Calu3 (cell line): ENCODE measurements at places on chromosomes 7 and 10. TPM values are rescaled to one million over a fixed set of nuclear protein-coding genes. Genes with fewer than 3 reads are reported as not detected.

WASHC2C gene
- 25.5 and 31.9 TPM in 2 replicates for total RNA-seq

GRCh38 chr10:47176903-47177868, 122.8 kb upstream of the GDF10 start:
- no peak for DNase-seq
- no peak overlapping the region for H3K4me3 ChIP-seq
- peaks cover 26% of the 10 kb centered on the region for H3K27me3 ChIP-seq

GAD2 gene
- not detected in 2 replicates for total RNA-seq

DNA sequence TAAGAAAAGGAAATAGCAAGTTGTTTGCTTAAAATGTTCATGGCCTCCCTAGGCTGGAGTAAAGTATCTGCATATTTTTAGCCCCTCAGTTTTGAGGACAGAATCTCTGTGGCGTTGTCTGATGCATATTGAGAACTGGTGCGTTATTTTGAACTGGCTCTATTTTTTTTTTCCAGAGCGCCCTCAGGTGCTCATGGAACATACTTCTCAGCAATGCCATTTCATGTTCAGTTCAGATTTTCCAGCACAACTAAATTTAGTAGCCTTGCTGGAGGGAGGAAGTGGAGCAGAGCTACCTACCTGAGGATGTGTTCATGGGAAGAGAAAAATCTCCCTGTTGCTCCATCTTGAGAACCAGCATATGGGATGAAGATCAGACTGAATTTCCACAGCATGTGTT, 870.5 kb downstream of the LRMDA start:
- no peak overlapping the region for H3K4me3 ChIP-seq
- H3K27me3 ChIP-seq = no peaks in the 10 kb centered on the region
- DNase-seq = no peak

ADD3 gene
- 54.9 and 64.4 TPM in 2 replicates for total RNA-seq

DNA sequence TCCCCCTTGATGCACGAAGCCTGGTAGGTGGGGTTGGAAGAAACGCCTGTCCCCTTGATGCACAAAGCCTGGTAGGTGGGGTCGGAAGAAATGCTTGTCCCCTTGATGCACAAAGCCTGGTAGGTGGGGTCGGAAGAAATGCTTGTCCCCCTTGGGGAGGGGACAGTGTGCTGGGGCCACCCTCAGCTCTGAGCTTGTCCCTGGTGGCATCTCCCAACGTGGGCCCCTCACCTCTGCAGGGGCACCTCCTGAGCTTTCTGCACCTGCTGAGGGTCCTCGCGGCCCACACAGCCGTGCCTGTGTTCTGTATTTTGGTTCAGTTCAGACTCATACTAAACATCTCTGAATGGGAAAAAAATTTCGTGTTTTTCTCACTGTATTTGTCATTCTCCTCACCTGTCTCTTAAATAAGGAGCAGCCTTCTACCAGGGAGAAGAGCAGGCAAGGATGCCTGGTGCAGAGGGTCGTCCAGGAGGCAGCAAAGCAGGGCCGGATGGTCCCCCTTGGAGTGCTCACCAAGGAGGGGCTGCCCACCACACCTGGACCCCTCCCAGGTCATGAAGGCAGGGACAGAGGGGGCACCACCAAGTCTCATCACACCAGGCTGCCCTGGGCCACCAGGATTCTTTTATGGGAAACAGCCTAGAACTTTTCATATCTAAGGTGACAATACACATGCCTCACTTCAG, 24.7 kb downstream of the VIPR2 start:
- H3K4me1 ChIP-seq = no peaks in the 10 kb centered on the region
- H3K27ac ChIP-seq = no peak overlapping the region
- peaks cover 25% of the 10 kb centered on the region for H3K27me3 ChIP-seq
- DNase-seq = no peak
- no peak overlapping the region for H3K4me3 ChIP-seq

DNA sequence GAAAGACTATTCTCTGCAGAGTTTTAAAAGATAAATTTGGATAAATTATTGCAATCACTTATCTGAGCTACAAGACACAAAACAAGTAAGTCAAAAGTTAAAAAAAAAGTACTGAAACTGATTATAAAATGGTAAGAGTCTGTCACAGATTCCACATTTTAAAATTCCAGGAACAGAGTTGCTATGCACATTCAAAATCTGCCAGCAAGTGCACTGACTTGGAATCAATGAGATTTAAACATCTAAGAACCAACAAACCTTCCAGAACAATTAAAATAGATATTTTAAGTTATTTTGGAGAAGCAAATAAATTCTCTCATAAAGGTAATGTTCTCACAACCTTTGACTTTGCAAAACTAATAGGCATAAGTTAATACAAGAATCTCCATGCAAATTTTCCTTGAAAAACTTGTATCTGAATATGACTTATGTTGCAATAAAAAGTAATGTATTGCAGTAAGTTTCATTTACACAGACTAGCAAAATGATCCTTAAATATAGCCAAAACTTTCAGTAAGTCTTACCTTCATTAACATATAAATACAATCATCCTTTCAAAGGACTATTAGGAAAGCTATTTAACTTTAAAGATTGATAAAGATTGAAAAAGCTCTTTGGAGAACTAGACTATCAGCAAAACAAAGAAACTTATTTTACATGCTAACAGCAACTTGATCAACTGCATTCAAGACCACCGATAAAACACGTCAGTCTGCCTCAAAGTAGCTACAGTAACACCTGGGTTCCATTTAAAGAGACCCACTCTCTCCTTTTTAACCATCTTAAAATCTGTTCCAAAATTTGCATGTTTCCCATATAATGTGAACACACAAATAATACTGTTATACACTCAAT, 4.4 kb downstream of the ETV1 start:
- DNase-seq = no peak
- no peaks in the 10 kb centered on the region for H3K27me3 ChIP-seq
- no peak overlapping the region for H3K27ac ChIP-seq
- peaks cover 10% of the 10 kb centered on the region for H3K36me3 ChIP-seq
